ENCODE measurements at places on chromosomes 1 and 21.

DNA sequence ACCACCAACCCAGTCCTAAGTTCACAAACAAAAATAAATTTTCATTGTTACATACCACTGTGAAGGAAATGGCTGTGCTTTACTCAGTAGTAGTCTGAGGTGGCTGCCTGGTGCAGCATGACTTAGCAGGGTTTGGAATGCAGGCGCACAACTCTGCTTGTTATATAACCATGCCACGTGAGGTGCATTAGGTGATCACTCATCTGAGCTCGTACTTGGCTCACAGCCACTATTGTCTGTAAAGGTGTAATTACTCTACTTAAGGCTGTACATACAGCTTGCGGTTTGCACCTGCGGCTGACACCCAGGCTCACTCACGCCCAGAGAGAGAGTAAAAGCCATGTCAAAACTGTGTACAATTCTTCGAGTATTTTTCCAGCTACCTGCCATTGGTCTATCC lies 599.4 kb downstream of the LTN1 start:
- peak; percentile 6 for DNase-seq

DNA sequence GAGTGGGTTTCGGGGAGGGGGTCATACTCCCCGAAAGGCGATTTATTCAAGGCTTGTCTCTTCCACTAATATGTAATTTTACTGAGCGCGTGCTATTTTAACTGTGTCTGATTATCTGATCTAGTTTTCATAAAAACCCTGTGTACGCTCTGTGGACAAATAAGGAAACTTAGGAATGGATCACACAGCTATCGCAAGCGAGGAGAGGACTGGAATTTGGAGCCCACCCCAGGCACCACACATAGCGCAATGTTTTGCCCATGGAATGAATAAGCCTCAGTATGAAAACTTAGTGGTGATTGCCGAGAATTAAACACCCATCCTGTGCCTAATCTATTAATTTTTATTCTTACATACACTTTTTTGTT lies 9.8 kb upstream of the RAB42 start:
- no peak for DNase-seq

GRCh38 chr1:225911191-225912130 lies 12.6 kb downstream of the PYCR2 start:
- DNase-seq, result peak; percentile 72

GRCh38 chr1:213761845-213762407 lies 225.8 kb upstream of the PROX1 start:
- DNase-seq, result no peak

DNA sequence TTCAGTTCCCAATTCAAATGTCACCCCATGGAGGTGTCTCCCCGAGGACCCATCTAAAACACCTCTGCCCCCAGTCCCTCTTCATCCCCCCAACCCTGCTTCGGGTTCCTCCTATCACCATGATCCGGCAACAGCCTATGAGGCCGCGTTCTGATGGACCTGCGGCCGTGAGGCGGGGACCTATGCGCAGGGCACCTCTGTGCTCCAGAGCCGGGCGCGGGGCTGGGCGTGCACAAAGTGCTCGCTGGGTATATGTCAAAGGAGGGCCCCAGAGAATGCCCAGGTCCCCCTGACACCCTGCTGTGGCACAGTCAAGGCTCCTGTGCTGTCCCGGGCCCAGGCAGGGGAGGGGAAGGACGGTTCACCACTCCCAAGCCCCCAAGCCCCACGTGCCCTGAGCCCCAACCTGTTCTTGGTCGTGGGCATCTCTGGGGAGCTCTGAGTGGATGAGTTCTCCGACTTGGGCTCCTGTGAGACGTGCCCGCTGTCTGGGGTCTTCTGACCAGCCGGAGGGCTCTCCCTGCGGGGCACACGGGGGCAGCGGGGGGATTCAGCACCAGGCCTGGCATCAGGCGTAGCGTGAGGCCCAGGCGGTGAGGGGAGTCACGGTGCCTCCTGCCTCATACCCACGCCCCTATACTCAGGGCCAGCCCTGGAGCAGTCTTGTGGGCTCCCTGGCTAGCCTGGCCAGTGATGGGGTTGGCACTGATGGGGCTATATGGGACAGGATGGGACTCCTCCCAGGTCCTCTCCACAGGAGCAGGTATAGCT lies 67.7 kb downstream of the RAP1GAP start:
- no peak for DNase-seq

DNA sequence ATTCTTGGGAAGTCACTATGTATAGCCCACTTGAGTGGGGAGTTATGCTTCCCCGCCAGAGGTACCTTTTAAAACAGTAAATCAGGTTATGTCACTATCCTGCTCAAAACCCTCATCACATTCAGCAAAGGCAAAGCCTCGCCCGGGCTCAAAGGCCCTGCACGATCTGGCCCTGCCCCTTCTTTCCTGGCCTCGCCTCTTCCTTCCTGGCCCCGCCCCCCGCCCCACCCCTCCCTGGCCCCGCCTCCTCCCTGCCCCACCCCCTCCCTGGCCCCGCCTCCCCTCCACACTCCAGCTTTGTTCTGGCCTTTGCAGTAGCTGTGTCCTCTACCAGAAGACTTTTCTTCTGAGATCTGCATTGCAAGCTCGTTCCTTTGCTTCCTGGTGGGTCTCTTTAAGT lies 6.6 kb downstream of the LDLRAD2 start:
- peak; percentile 59 for DNase-seq

GRCh38 chr21:38985568-38986378 lies 180.0 kb downstream of the ETS2 start:
- peak; percentile 38 for DNase-seq

DNA sequence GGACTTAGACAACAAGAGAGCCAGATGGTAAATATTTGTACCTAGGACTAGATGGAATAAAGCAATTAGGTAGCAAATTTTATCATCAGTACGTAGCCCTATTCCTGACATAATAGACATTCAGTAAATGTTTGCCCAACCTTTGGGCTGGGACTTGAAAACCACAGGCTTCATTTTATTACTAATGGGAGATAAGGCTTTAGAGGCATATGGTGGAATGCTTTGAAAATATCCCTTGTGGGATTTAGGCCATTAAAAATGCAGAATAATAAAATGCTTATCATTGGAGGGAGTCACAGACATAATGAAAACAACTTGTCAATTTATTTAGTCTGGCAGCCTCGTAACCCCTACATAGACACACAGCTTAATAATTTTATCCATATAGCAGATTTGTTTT lies 296.1 kb upstream of the SPAG17 start:
- no peak for DNase-seq

- peak; percentile 32 for DNase-seq
These were observed 492 bp downstream of the FOXO6 start for GRCh38 chr1:41361495-41362356.

GRCh38 chr1:54138994-54139393 lies 13.8 kb downstream of the CDCP2 start:
- no peak for DNase-seq

GRCh38 chr1:54474310-54475251 lies 68.4 kb upstream of the SSBP3 start:
- DNase-seq, result no peak

- DNase-seq, result no peak
These were observed 19.9 kb downstream of the SOX13 start for GRCh38 chr1:204092632-204093420.

DNA sequence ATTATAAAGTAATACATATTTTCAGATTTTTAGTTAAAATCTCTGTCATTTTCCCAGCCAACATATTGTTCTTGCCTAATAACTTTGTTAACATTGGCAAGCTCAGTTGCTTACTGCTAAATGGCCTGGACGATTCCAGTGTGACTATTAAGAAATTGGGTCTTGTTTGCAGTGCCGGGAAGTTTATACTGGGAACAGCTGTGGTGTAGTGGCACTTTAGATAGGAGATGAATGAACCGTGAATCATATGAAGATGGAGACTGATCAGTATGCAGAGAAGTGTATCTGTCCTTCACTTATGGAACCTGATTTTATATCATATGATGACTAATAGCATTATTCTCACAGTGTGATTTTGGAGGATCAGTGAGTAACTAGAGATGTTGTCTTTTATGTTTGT lies 3.3 kb downstream of the CHRM3 start:
- DNase-seq, result no peak

DNA sequence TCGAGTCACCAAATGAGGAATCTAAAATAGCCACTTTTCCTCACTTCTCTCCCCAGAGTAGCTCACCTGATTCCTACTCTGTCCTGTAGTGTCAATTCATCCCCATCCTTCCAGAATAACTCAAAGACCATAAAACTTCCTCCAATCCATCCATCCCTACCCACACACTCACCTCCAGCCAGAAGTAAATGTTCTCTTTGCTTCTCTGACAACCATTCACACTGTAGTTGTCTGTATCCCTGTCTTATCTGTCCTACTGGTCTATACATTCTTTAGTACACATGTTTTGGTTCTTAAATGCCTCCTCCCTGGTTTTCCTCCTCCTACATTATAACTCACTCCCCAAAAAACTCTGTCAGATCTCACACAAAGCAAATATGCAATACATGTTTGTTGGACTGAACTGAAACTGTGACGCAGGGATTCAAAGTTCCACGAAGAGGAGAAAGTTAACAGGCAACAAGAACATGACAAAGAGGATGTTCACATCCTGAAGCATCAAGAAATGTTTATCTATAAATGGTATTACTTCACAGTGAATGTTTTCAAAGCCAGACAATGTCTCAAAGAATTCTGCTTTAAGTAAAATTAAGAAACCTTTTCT lies 11.0 kb downstream of the TP53BP2 start:
- no peak for DNase-seq

GRCh38 chr1:204041232-204041767 lies 31.6 kb upstream of the SOX13 start:
- no peak for DNase-seq

DNA sequence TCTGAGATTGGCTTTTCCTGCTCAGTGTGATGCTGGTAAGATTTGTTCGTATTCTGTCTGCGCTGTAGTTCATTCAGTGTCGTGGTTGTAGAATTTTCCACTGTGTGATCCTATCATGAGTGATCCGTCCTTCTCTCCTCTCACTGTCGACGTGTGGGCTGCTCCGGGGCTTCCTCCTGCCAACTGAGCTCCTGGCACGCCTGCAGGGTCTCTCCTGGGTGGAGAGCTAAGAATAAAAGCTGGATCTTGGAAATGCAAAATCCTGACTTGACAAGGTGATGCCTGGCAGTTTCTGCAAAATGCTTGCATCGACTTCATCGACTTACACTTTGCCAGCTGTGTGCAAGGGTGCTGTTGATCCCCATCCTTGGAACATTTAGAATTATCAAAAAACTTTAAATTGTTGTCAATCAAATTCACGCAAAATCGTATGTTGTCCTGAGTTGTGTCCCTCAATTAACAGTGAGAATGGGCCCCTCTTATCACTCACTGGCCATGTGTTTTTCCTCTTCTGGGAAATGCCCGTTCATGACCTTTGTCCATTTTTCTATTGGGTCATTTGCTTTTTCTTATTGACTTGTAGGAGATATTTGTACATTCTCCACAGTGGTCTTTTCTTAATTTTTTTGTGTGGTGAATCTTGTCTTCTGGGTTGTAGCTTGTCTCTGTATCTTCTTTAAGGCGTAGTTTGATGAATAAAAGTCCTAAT lies 125.5 kb downstream of the CRYAA start:
- DNase-seq, result no peak

DNA sequence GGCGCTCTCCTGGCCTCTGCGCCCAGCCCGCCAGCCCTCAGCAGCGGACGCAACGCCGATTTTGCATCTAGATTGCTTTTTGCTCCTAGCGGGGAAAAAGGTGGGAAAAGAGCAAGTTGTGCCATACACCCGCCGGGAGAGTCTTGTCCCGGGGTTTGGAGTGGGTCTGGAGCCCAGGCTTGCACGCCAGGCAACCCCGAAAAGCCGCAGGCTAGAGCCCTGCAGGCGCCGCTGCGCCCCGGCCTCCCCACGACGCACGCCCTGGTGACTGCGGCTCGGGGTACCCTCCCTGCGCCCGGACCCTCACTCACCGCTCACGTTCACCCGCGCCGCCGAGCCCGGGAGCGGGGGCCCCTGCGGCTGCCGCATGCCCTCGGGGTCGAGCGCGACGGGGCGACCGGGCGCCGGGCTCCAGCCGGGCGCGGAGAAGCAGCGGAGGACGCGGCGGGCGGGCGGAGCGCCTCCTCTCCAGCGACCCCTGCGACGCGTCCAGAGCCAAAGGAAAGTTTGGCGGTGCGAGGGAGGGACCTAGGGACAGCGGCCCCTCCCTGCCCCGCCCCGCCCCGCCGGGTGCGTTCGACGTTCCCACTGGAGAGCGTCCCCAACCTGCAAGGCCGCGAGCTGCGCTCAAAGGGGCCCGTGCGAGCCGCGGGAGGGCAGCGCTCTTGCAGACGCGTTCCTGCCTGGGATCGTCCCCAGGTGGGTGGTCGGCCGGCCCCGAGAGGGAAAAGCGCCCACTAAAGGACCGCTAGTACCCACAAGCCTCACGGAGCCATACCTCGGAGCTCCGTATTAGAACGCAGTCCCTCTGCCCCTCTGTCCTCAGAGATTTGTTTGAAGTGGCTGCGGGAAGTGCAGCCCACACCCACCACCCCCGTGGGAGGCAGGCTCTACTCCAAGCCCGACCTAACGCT lies at the start of gene LPAR3:
LPAR3 (minus strand) TSS at position 502 of the 914 bp plus-strand sequence. CDS start 27,086 bp downstream, outside the sequence.
- DNase-seq, result no peak

GRCh38 chr1:206114692-206115640 lies 2.2 kb downstream of the AVPR1B start:
- DNase-seq, result no peak

- no peak for DNase-seq
These were observed 9.8 kb downstream of the DISP1 start for GRCh38 chr1:222824641-222825040.

- DNase-seq, result no peak
These were observed 10.0 kb upstream of the OTUD3 start for GRCh38 chr1:19872190-19872589.

DNA sequence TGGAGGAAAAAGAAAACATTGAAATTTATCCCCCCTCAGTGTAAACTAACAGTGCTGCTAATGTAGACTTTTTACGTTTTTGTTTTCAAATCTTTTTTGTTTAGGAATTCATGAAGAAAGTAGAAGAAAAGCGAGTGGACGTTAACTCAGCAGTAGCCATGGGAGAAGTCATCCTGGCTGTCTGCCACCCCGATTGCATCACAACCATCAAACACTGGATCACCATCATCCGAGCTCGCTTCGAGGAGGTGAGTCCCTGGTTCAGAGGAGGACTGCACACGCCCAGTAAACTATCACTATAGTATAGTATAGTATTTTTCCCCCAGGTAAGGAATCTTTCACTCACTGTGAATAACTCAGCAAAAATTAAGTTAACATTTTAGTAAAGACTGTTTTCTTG lies 37.8 kb upstream of the BMP8A start:
- DNase-seq, result no peak

GRCh38 chr21:45286671-45287437 lies 841 bp downstream of the POFUT2 start:
- DNase-seq, result no peak

DNA sequence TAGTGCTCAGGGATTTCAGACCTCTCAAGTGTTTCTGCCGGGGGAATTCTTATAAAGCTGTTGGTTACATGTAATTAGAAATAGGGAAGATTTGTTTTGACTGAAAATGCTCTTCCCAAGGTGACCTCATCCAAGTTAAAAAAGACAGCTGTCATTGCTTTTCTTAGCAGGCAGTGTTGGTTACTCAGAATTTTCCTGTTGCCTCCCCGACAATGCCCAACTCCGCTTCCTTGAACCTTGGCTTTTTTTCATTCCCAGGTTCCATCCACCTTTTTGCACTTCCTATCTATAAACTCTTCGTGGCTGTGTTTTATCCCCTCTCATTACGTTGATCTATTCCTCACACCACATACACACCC lies 825 bp upstream of the DPH5 start:
- peak; percentile 11 for DNase-seq

- DNase-seq, result no peak
These were observed 876 bp upstream of the CHML start for GRCh38 chr1:241640867-241641622.

GRCh38 chr1:160636547-160636946 lies 10.3 kb downstream of the SLAMF1 start:
- no peak for DNase-seq

- DNase-seq, result no peak
These were observed 178.6 kb downstream of the GPR52 start for GRCh38 chr1:174626031-174627025.

GRCh38 chr1:22662318-22662717 lies 9.3 kb downstream of the C1QB start:
- DNase-seq, result peak; percentile 51
